Fibroblast of villous mesenchyme (primary cell): ENCODE measurements at places on chromosomes 2 and 18.
A peak's percentile ranks its signal among the peaks of the same experiment; 100 is the strongest.

GRCh38 chr2:24576146-24576545 is 85.1 kb downstream of the NCOA1 start:
- no peak for DNase-seq

GRCh38 chr2:68765739-68766375 is 31.2 kb downstream of the ARHGAP25 start:
- DNase-seq = peak; percentile 35

DNA sequence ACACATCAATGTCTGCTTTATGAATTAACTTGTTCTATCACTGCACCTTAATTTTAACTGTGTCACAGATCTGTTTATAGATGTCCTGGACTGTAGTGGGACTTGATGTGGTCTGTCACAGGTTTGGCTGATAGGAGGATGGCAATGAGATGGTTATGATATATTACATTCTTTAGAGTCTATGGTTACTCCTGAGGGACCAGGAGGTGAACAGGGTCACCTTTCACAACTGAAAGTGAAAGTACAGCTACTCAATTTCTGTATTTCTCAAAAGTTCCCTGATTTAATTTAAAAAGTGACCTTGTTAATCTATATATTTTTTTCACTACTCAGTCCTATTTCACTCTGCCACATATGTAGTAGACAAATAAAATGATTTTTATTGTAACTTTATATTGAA is 1284.1 kb upstream of the GYPC start:
- DNase-seq = no peak

- DNase-seq = no peak
Observed at GRCh38 chr18:75364512-75365253, 62.8 kb downstream of the SMIM21 start.

- DNase-seq = no peak
Observed at GRCh38 chr18:13481820-13482617, 244.3 kb downstream of the FAM210A start.

GRCh38 chr2:138012082-138012481 is 47.8 kb downstream of the HNMT start:
- DNase-seq = no peak

DNA sequence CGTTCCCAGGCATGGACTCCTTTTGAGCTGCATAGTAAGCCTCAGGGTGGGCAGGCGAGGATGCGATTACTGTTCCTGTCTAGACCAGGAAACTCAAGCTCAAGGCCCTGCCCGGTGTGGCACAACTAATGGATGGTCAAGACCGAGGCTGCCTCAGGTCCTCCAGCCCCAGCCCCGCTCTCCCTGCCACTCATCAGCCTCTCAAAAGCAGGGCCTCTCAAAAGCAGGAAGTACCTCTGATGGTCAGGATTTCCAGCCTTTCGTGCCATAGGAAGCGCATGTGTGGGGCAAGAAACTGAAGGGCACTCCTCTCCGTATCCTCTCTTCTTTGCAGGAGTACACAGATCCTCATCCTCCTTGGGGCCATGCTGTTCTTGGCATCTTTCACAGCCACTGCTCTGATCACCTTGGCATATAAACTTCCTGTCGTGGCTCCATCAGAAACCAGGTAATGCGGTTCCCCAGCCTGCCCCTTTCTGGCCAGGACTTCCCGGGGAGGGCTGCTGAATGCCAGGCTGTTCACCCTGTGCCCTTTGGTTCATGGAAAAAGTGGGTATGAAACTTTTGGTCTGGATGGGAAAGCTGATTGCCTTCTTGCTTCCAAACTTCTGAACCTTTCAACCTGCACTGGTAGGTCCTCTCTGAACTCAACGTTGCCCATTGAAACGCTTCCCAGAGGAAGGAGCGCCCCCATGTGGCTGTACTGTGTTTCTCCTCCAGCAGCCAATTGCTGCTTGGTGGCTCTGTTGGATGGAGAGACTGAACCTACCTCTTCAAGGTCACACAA is 82.8 kb upstream of the SEC11C start:
- DNase-seq = peak; percentile 68

DNA sequence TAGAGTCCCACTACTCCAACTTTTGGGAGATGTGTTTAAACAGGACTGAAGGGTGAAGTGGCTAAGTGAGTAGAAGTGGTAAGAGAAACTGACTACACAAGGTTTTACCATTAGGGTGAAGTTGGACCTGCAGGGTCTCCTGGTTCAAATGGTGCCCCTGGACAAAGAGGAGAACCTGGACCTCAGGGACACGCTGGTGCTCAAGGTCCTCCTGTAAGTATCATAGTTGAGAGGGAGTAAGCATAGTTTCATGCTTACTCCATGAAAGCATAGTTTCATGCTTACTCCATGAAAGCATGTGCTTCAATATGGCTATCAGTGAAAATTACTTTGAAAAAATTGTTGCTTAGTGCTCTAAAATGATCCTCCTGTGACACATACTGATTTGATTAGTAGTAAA is 19.1 kb downstream of the COL3A1 start:
- DNase-seq = peak; percentile 37

DNA sequence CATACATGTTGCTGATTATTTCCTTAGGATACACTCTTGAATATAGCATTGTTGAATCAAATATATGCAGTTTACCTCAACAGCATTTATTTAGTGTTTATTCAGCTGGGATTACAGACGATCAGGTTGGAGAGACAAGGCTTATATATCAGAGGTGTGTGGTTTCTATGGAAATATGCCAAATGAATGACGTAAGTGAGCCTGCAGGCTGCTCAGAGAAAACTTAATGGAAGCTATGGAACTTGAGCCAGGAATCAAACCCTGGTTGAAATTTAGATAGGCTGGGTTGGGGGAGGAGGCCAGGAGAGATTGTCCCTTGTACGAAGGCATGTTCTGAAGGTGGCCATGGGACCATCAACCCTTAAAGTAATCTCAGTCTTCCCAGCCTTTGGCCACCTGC is 79.5 kb downstream of the INPP4A start:
- no peak for DNase-seq

DNA sequence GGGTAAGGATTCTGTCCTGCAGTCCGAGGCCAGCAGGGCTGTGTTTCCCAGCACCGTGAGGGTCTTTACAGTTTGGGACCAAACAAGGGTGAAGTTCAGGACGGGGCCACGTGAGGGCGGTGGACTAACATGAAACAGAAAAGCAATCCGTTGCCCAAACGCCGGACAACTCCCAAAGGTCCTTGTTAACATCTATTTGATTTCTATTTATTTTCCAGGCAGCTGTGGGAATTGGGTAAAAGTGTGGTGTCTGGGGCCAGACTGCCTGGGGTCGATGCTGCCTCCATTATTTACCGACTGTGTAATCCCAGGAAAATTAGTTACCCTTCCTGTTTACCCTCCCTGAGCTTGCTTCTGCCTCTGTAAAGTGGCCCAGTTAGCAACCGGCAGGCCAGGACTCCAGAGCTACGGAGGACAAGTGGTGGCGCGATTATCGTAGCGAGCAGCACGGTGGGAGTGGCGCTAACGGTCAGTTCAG is 66.3 kb upstream of the TCF7L1 start:
- DNase-seq = peak; percentile 83

GRCh38 chr2:1893856-1894255 is 149.5 kb upstream of the PXDN start:
- no peak for DNase-seq

GRCh38 chr2:209582281-209582680 is 158.4 kb downstream of the MAP2 start:
- DNase-seq = no peak

DNA sequence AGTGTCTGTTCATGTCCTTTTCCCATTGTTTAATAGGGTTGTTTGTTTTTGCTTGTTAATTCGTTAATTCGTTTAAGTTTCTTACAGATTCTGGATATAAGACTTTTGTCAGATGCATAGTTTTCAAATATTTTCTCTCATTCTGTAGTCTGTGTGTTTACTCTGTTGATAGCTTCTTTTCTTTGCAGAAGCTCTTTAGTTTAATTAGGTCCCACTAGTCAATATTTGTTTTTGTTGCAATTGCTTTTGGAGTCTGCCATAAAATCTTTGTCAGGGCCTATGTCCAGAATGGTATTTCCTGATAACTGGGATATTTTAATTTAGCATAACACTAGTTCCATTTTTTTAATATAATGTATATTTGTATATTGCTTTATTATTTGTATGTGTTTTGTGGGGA is 1380.1 kb downstream of the SUCLG1 start:
- DNase-seq = no peak

DNA sequence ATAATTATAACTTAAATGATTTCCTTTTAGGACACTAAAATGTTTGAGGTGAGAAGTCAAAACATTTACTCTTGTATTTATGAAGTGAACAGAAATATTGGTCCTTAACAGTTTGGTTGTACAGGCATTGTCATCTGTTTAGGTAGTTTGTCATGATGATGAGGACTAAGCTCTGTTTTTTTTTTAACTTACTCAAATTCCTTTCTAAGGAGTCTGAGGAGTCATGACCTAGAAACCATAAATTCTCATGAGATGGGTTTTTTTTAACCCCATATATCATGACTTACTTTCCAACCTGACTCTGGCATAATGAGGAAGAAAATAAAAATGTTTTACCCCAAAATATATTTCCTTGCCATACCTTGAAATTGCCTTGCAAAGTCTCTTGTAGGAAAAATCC is 1176.2 kb downstream of the SUCLG1 start:
- DNase-seq = no peak

- no peak for DNase-seq
Observed at GRCh38 chr2:148968776-148969319, 69.7 kb upstream of the LYPD6B start.
